NCI-H1436 (cell line): ENCODE measurements at places on chromosomes 5 and 9.
A peak's percentile ranks its signal among the peaks of the same experiment; 100 is the strongest.

DNA sequence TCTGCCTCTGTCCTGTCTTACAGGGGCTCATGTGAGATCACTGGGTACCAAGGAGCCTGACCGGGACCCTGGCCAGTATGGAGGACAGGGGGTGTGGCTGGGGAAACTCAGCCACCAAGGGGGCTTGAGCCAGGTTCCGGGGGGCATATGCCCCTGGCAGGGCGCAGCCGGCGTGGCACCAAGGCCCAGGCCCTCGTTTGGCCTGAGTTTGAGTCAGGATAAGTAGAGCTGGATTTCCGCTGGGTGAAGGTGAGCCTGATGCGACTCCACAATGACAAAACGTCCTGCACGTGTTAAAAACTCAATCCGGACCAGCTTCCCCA, 616 bp upstream of the TSPAN17 start:
- DNase-seq, result no peak

DNA sequence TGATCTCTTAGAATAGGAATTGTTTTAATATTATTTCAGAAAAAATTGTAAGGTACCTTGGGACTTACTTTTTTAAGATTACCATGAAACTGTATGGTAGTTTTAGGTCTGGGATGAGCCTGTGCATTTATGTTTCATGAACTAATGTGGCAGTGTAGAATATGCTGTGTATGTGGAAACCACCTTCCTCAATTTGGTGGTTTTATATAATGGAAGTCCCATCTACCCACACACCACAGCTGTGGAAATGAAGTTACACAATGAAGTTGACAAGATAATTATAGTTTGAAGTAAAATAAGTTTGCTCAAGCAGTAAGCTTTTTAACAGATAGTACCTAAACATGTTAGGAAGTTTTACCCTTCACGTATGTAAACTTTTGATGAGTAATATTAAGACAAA, 24.4 kb downstream of the WDR36 start:
- DNase-seq, result no peak

GRCh38 chr9:107942291-107942690, 452.7 kb upstream of the KLF4 start:
- DNase-seq, result no peak

DNA sequence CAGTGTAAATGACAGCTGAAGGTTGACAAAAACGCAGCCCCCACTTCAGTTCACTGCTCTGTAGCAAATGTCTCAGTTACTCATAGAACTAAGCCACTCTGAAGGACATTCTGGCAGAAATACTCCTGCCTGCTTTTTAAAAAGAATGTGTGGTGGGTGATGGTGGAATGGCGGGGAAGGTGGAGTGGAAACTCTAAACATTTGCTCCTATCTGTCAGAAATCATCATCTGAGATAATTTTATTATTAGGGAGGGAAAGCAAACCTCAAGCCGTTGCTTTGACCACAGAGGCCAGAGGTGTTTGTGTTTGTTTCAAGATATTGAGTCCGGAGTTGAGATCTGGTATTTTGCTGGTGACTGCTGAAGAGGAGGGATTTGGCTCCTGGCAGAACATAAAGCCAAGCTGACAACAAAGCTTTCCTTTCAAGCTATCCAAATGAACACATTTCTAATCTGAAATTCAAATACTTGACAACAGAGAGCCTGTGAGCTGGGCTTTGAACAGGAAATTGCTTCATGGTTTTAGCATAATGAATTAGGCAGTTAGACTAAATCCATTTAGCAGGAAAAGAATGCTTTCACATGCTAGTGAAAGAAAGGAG, 362.7 kb downstream of the CSNK1G3 start:
- peak; percentile 45 for DNase-seq

DNA sequence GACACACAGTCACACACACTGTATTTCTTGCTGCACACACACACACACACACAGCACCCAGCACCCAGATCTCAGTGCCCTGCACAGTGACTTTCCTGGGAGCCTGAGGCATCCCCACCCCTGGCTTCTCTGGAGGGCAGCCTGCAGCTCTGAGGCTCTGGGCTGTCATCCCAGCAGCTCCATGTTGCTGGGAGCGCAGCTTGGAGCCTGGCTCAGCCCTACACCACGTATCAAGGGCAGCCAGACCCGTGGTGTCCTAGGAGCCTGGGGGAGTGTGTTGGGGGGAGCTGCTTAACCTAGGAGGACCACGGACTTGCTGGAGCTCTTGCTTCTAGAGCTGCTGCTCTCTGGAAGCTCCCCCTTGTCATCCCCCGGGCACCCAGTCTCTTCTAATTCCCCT, 5.2 kb downstream of the IER5L start:
- no peak for DNase-seq

DNA sequence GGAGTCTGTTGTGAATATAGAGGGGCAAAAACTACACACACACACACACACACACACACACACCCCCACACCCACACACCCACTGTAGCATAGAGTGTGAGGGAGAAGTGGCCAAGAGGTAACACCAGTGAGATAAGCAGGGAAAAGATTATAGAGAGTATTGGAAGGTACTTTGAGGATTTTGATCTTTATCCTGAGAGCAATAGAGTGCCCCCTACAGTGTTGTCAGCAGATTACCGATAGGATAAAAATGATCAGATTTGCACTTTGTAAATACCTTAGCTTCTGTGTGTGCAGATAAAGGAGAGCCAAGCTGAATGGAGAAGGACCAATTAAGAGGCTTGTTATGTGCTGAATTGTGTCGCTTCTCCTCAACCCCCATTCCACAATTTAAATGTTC, 32.3 kb downstream of the ERCC6L2 start:
- DNase-seq, result no peak

DNA sequence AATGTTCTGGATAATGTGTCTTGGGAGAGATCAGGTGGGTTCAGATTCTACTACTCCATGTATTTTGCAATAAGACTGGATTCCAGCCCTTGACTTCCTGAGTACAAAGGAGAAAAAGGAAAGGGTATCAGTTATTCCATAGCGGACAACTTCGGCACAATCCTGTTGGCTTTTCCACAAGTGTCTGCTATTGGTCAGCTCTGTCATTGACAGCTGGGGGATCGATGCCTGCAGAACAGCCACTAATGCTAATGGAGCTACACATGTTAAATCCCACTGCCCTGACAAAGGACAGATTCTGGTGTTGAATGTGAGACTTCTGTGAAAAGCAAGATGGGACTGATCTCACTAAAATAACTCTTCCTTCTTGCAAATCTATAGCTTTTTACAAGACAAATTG, 41.2 kb downstream of the IZUMO3 start:
- DNase-seq, result no peak

- no peak for DNase-seq
Measured at GRCh38 chr5:14240359-14240758, 97.2 kb downstream of the TRIO start.

GRCh38 chr9:99368341-99369326, 146.6 kb downstream of the SEC61B start:
- DNase-seq, result peak; percentile 13

- no peak for DNase-seq
Measured at GRCh38 chr5:110092955-110093785, 403.4 kb downstream of the MAN2A1 start.

DNA sequence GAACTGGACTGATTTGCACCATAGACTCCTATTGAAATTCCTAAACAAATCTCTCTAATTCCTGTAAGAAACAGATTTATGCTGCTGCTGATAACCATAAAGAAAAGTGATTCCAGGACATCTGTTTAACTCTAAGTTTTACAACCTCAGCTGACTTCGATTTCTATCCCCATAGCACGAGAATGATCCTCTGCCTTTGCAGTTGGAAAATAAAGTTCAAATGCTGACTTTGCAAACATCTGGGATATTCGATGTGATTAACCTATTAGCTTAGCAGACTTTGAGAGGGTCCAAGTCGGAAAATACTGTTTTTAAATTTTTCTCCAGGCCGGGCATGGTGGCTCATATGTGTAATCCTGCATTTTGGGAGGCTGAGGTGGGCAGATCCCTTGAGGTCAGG, 247.3 kb downstream of the PSAT1 start:
- DNase-seq, result no peak

DNA sequence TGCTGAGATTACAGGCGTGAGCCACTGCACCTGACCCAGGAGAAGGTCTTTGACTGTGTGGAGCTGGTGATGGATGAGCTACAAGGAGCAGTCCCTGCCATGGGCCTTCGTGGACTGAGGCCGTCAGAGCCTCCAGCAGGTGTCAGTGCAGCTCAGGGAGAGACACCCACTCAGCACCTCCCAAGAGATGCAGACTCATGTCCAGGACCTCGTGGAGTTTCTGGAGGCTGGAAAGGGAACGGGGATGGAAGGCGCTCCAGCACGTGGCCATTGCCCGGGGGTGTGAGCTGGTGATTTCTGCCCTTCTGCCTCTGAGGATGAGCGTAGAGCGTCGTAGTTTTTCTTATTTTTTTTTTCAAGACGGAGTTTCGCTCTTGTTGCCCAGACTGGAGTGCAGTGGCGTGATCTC, 9.5 kb downstream of the TOR4A start:
- peak; percentile 47 for DNase-seq
